ENCODE measurements at places on chromosomes 4 and X.

- DNase-seq = no peak
These were observed 24.5 kb upstream of the GRIA2 start for GRCh38 chr4:157196046-157196445.

DNA sequence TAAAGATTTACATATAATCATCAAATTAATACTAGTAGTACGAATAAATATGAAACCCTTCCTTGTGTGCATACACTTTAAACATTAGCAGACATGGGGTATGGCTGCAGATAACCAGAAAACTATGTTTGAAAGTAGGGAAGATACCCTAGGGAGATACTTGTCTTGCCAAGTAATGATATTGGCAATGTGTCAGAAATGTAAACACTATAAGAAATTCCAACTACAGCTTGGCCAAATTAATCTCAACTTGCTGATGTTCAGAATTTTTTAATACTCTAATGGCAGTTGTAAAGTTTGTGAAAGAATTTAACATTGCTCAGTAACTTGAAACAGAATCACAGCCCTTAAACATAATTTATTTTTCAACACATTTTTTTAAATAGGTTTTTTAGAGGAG is 27.4 kb upstream of the HPGD start:
- DNase-seq = no peak

GRCh38 chr4:26150948-26151347 is 169.9 kb upstream of the RBPJ start:
- no peak for DNase-seq

- no peak for DNase-seq
These were observed 71.7 kb downstream of the NYX start for GRCh38 chrX:41518841-41519220.

GRCh38 chr4:182768838-182769237 is 148.3 kb downstream of the DCTD start:
- no peak for DNase-seq

DNA sequence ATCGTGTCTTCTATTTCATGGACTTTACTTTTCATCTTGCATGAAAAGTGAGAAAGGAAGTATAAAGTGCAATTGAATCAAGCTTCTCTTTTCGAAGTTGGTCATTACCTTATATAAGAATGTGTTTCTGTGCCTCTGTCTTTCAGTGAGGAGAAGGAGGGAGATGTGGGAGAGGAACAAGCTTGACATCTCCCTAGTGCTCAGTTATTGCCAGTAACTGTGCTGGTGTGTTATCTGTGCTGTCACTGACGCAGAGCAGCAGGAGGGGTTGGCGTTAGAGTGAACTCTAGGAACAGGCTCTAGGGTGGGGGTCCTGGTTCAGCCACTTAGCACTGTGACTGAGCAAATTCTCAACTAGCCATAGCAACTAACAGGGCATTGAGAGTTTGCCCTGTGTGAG is 34.0 kb upstream of the TBC1D9 start:
- no peak for DNase-seq

DNA sequence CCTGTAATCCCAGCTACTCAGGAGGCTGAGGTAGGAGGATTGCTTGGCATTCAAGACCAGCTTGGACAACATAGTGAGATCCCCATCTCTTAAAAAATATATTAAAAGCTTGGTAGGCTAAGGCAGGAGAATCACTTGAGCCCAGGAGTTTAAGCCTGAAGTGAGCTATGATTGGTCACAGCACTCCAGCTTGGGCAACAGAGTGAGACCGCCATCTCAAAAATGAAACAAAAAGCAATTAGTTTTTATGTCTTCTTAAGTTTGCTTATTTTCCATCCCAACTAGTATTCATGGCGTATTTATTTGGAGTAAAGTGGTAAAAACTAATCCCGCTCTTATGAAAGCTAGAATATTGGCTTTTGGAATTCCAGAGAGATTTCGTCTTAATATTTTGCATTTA is 25.4 kb upstream of the PDE5A start:
- DNase-seq = no peak

DNA sequence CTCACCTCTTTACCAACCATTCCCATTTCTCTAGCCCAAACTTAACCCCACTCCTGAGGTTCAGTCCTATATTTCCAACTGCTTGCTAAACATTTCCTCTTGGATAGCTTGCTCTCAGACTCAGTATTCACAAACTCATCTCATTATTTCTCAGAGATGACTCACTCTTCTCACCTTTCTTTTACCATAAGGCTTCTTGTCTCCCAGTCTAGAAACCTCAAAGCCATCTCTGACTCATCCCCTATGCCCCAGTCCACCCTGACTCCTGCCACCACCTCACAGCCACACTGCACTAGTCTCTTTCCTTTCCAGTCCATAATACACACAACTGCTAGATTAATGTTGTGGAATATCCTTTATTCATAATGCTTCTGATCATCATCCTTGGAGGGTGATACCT is 4.8 kb downstream of the FRMPD3 start:
- no peak for DNase-seq

DNA sequence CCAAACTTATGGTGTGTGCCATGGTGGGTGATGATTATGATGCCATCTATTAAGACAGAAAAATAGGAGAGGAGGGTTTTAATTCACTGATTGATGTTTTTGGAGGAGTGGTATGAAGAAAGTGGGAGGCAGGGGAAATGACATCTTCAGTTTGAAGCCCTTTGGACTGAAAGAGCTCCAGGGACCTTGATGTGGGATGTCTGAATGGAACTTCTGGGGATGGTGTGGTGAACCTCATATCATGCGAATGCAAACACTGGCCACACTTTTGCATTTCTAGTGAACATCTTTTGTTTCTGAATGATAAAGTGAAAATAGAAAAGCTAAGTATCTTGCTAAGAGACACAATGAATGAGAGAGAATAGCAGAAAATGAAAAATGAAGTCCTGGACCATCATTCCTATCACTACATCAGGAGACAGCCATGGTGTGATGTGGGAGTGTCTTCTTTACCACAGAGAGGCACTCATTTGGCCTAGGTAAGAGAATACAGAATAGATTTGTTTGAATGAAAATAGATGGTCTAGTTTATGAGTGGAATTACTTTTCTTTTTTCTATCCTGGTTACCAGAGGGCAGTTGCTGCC is 123.5 kb downstream of the ZNF827 start:
- DNase-seq = no peak

DNA sequence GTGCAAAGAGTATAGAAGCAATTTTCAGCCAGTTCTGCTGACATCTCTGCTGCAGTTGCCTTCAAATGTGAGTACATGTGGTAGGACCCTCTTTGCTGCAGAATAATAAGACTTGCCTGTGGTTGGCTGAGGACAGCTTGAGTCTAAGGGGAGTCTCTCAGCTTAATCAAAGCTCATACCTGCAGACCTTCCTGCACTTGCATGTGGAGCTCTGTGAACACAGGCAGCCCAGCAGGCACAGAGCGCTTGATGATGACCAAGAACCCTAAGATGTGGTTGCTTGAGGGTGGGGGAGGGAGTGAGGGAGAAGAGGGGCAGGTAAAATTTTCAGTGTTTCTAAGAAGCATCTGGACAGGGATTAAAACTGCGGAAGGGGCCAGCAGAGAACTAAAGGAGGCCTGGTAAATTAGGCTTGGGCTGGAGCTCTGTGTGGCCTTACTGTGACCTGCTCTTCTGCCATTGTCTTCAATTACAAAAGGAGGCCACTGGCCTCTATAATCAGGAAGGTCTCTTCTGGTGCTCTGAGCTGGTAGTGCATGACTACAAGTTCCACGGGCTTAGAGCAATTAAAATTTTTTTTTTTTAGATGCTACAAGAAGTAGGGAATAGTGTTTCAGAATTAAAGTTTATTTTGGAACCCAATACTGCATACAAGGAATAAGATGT is 59.9 kb upstream of the CHRNA9 start:
- no peak for DNase-seq

- DNase-seq = no peak
These were observed 106.6 kb upstream of the ATP6AP2 start for GRCh38 chrX:40474205-40474626.

DNA sequence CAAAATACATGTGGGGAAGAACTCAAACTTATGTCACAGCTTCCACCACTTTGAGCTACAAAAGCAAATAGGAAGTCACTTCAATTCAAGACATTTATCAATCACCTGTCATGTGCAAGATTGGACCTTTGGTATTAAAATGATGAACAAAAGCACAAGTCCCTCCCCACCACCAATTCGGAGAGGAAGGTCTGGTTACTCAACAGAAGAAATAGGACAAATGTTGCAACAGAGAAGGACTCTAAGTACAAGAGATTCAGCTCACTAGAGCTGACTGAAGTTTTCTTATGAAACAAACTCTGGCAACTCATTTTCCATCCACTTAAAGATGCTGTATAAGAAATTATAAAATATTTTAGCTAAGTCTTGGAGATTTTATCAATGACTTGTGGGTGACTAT is 16.0 kb upstream of the MMRN1 start:
- DNase-seq = no peak

DNA sequence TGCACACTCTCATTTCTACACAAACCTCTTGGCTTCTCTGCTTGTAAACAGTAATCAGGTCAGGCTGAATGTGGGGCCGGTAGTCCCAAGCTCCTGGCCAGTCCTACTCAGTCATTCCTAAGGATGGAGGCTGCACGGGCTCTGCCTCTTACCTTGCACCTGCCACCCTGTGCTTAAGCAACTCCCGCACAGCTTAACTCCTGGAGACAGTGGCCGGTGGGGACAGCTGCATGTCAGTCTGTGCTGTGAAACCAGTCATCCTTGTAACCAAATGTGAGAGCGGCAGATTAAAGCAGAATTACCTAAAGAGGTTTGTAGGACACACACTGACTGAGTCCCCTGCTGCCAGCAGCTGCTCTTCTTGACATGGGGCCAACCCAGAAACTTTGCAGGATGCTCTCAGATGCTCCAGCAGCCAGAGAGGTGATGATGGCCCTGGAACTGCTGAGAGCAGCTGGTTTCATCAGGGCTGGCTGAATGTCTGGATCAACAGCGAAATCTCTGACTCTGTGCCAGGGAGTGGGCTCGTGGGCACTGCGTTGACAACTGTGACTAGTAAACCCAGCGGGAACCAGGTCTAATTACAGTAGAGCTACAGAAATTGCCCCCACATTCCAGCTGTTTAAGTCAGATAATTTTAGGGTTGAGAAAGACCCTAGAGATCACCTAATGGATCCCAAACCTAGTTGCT is 123.7 kb downstream of the ANAPC4 start:
- no peak for DNase-seq

DNA sequence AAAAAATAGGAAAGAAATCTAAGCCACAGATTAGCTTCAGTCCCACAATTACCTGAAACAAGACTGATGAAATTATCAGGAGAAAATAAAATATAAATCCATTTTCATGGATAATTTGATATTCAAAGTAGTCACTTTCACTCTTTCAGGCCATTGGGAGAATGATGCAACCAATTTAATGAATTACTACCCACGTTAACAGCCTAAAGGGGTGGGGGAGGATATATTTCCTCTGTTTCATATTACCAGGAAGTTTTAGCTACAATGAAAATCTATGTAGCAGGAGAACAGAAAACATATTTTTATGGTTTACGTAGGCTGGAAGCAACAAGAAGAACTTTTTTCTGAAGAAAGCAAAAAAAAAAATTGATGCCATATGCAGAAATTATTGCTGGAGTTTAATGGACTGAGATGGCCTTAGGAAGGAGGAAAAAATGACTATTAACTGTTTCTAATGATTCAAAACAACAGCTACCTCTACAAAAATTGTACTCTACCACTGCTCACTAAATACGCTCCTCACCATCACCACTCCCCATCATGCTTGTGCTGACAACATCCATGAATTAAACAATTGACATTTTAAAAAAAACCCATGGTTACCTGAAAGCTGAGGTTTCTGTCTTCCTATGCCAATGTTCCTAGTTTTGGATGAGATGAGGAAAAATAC is 100.9 kb downstream of the CXXC4 start:
- DNase-seq = no peak

DNA sequence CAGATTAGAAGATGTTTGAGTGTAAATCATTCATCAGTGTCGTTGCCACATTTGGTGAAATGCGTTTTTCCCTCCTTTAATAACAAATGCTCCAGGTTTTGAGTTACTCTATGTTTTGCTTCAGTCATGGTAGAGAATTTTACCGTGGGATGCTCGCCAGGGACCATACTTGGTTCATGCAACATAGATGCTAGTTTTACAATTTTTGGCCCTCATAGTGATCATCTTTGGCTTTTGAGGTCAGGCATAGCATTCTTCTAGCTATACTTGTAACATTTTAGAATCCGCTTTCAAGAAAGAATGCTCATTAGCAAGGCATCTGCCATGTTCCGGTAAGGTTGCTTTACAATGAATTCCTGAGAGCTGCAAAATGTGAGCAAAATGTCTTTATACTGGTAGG is 147.2 kb downstream of the SPCS3 start:
- DNase-seq = no peak

DNA sequence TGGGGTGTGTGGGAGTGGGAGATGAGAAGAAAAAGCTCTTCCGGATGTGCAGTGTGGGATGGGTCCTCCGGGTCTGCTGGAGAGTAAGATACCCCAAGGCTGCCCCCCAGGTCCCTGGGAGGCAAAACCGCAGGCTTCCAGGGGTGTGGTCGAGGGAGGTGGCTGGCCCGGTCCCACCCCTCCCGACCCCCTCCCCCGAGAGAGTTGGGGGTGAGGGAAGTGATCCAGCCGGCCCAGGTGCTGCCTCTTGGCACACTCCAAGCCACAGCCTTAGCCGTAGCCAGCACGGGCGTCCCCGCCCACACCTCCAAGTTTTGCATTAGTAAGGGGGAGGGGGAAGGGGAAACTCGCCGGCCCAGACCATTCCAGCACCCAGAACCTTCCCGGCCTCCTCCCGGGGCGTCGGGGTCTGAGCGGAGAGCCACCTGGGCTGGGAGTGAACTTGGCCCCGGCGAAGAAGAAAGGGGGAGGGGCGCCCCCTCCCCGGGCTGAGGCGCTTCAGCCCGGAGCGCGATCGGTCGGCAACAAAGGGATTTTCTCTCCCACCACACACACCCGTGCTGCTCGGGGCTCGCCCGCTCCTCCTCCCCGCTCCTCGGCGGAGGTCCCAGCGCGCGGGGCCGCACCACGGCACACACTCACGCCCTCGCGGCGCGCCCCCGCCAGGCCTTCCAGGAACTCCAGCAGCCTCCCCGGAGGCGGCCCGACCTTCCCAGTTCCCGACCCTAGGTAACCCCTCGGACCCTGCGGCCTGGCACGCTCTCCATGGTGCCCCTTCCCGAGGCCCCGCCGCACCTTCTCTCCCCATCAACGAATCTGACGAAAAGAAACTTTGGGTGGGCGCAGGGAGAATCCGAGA is 14.4 kb downstream of the BCOR start:
- no peak for DNase-seq

DNA sequence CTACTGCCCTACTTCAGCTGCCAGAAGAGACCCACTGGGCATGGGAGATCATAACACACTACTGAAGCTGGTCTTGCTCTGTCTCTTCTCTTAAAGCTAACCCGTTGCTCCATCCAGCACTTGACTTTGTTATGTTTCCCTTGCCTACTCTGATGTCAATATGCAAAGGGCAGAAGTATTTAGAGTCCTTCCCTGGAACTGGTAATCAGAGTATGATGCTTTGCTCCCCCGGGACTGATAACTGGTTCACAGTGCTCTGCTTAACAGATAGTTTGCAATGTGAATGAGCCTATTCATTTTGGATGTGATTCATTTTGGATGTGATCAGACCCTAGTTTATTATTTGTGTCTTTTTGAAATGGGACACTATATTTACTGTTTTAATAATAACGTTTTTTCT is 12.3 kb upstream of the UCP1 start:
- DNase-seq = no peak

- DNase-seq = no peak
These were observed 208.2 kb downstream of the APBB2 start for GRCh38 chr4:41006141-41006540.

All from HS-27A (cell line).